ENCODE measurements at places on chromosomes 3 and 15.

- DNase-seq: no peak
Observed at GRCh38 chr15:42444415-42445063, 46.4 kb downstream of the ZNF106 start.

DNA sequence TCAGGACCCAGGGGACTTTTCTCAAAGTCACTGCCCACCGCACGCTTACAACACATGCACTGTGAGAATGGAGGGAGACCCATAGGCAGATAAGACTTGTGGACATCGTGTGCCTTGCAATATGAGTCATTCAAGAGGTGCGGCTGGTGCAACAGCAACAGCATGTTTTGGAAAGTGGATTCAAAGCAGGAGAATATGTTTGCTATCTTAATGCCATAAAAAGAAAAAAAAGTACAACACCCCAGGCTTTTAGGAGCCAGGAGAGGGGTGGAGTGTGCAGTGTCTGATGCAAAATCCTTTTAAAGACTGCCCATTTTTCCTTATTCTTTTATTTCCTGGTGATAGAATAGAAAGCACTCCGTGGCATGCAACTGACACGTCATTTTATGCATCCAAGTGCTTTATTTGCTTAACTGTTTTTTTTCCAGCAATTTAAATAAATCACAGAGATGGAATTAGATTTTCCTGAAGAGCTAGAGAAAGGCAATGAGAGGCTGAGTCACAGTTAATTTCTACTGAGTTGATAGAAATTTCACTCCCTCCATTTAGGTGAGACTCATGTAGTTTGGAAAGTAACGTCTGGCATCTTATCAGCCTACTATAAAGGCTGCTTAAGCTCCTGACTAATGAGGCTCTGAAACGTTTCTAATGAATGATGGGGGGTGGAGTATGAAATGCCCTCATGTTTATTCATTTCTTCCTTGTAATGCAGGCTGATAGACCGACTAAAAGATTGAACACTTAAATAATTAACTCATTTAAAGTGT, 96.4 kb downstream of the NSUN3 start:
- peak; percentile 49 for DNase-seq

DNA sequence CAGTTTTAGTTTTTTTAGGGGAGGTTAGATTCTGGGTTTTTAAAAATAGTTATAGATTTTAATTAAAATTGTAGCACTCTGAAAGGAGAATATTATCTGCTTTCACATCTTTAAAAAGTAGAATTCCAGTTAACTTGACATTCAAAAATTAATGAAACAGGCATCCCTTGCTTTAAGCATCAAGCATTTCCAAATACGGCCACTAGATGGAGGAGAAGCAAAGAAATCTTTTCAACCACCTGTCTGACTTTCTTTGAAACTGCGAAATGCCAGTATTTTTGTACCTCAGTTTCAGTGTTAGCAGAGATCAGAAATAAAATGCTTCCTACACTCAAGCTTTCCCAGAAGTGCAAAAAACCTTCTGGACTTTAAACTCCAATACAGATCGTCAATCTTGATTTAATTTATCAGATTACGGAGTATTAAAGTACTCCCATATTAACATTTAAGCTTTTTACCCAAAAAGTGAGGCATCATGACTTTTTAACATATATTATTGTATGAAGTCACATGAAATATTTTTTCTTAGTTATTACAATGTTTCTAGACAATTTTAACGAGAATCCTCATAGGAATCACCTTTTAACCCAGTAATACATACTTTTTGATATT, 153.3 kb downstream of the P3H2 start:
- peak; percentile 31 for DNase-seq

DNA sequence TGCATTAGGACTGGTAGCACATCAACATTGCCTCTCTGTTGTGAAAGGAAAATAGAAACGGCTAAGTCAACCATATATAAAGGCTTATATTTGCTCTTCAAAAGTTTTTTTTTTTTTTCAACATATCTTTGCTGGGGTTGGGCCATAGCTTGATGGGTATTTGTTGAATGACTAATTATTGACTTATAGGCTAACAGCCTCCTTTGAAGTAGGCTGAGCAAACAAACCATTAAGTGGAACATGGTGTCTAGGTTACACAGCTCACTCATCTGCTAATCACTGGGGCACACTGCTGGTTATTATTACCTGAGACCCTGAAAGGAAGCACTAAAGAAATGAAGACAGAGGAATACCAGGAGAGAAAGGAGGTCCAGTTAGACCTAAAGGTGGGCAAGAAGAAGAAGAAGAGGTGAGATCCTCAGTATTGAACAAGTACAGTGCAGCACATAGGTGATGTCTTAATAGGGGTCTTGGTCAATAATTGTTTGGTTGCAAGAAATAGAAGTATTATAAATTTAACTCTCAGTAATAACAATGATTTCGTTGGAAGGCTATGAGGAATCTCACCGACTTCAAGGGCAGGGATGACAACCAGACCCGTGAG, 139.4 kb downstream of the RPLP1 start:
- no peak for DNase-seq

- no peak for DNase-seq
Observed at GRCh38 chr3:99467420-99467819, 171.0 kb upstream of the COL8A1 start.

DNA sequence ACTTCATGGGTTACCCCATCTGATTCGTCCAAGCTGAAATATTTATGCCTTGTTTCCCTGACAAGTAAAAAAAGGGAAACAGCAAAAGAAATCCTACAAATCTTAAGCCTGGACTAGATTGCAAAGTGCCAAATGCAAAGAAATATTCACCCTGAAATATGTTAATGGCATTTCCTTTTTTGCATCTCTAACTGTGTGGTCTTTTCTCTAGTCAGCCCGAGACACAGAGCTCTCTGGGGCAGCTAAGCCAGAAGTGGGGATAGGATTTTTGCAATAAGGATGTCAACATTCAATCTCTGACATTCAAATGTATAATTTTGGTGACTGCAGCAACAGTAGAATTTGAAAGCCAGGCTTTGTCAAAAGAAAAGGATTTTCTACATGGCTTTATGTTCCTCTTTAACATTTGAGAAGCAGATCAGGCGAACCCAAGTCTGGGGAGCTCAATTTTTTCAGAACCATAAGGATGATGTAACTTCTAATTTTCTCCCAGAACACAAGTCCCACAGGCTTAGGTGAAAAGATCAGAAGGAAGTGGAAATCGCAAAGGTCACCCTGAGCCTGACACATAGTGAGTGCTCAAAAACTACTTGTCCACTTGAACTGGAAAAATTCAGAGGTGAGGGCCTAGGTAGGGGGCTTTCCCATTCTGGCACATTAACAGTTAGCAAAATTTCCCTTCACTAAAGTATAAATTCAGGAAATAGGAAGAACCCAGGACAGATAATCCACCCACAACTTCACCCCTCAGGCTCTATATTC, 28.2 kb upstream of the KCNMB3 start:
- no peak for DNase-seq

DNA sequence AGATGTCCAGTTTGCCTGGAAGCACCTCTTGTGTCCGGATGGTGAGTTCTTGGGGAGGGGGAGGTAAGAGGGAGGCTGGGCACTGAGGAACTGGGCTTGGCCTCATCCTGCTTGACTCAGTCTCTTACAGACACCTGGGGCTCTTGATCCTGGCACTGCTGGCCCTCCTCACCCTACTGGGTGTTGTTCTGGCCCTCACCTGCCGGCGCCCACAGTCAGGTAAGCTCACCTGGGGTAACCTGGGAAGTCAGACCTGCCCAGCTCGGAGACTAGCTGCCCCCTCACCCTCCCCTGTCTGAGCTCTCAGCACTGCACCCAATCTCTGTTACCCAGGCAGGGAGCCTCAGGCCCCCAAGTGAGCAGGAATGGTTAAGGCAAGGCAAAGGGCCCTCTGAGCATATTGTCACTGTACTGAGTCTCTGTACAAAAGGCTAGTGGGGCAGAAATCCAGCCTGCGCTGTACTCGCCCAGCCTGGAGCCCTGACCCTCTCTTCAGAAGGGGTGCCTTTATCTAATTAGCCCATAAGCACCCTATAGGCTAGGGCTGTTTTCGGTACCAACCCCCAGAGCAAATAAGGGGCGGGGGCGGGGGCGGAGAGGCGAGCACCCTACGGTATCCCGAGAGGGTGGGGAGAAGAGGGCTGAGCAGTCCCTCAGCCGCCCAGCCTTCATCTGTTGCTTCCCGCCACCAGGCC, 2.2 kb upstream of the IL17RC start:
- DNase-seq: no peak

GRCh38 chr15:78641749-78642275, 802 bp upstream of the CHRNB4 start:
- no peak for DNase-seq

DNA sequence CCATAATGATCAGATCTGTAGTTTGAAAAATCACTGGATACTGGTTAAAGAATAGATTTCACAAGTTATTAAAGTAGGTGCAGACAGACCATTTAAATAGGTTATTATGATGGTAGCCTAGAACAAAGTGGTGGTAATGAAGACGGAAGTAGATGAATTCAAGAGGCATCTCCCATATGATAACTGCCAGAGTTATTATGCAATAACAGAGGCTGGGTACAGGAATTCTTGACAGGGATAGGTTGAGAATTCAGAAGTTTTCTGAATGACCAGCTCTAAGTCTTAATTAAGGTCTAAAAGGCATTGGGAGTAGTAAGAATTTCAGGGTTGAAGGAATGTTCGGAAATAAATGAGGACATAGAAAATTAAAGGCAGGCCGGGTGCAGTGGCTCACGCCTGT, 108.9 kb downstream of the PEAK1 start:
- DNase-seq: no peak

GRCh38 chr15:57462381-57462780, 86.1 kb downstream of the CGNL1 start:
- no peak for DNase-seq

- no peak for DNase-seq
Observed at GRCh38 chr3:194998417-194998816, 272.5 kb downstream of the XXYLT1 start.

DNA sequence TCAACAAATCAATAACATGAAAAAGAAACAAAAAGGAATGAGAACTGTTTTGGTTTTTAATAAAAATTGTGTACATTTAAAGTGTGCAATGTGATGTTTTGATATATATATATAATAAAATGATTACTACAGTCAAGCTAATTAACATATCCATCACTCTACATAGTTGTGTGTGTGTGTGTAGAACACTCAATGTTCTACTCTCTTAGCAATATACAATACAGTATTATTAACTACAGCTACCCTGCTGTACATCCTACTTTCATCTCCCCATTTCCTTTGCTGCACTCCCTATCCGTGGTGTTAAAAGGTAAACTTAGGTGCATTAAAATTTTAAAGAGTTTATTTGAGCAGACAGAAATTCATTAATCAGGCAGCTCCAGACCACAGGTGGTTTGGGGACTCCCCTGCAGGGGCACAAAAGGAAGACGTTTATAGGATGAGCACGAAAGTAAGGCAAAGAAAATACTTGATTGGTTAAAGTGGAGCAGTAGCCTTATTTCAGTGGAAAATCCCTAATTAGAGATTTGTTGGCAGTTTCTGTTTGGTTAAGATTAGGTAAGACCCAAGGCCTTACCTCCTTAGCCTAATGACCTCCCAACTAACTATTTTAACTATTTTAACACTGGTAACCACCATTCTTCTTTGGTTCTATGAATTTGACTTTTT, 61.8 kb upstream of the SNRK start:
- no peak for DNase-seq

DNA sequence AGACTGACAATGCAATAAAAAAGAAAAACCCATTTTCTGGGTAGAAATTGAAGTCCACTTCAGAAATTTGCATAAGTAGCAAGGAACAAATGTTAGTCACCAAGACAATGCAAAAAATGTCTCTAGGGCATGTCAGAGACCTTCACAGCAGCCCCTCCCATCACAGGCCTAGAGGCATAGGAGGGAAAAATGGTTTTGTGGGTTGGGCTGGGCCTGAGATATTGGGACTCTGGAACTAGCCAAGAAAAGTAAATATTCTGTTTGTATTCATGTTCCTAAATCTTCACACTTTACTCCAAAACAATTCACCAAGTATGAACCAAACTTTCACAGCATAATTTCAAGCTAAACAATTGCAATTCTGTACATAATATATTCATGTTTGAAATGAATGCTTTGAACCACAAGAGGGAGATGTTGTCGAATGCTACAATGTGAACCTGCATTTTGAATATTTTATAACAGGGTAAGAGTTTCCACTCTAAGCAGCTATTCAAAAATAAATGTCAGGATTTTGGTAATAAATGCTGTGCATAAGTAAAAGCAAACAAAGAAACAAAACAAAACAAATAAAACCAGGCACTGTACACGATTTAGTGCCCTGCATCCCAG, 429.2 kb downstream of the OTOL1 start:
- no peak for DNase-seq

DNA sequence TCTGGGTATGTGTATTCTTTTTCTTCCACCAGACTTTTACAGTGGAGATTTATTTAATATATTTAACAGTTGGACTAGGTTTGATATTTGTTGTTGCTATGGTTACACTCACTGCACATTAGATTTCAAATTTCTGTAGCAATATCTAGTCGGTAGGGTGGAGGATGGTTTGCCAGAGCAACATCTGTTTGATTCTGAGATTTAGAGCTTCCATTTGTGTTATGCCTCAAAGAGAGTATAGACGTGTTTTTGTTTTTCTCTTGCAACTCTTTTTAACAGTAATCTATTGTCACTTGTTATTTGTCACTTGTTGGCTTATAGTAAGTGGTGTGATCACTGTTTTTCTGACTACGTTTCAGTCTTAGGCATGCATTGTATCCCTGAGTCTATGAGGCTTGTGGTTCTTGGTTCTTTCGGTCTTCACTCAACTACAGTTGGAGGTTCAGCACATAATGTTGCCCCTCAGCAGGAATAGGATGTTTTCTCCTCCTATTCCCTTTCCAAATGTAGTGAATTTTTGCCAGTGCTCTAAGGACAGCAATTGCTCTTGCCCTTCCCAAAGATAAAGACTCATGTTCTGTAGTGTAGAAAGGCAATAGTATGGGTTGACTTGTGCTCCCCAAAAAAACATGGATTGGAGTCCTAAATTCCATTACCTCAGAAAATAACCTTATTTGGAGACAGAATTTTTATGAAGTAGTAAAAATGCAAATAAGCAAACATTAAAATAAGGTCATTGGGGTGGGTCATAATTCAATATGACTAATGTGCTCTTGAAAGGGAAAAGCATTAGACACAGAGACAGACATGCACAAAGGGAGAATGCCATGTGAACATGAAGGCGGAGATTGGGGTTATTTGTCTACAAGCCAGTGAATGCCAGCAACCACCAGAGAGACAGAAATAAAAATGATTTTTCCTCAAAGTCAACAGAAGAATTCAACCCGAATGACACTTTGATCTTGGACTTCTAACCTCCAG, 692.1 kb downstream of the DIPK2A start:
- no peak for DNase-seq

GRCh38 chr3:127628788-127629466, at the start of gene PODXL2:
Gene PODXL2 (plus strand): TSS chr3:127629185. CDS start chr3:127629220, 35 bp downstream.
- peak; percentile 93 for DNase-seq

DNA sequence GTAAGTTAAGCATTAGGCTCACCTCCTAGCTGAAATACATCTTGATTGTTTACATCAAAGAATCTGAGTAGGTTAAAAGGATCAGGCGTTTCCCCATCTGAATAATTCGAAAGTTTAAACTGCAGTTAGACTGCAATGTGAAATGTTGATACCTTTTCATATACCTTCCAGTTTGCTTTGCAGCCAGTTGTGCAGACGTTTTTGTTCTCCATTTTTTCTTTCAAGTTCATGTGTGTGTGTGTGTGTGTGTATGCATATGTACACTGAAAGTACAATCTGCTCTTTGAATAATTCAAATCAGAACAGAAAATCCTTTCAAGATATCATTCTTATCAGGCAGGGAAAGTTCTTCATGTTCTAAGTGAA, 2.9 kb downstream of the ITPR1 start:
- DNase-seq: no peak

All from HEK293T (cell line).